Stimulated activated CD4-positive, alpha-beta T cell treated with anti-CD3 and anti-CD28 coated beads, Interleukin-4, amount 100 ng/mL, for 1 hour (primary cell): ENCODE measurements at places on chromosomes 7 and 10.

- DNase-seq = no peak
These were observed 62.4 kb upstream of the SDK1 start for GRCh38 chr7:3238525-3239210.

- no peak for DNase-seq
These were observed 1290.3 kb downstream of the XPNPEP1 start for GRCh38 chr10:108633046-108633445.

- no peak for DNase-seq
These were observed 36.9 kb upstream of the CDHR3 start for GRCh38 chr7:105926131-105926530.

DNA sequence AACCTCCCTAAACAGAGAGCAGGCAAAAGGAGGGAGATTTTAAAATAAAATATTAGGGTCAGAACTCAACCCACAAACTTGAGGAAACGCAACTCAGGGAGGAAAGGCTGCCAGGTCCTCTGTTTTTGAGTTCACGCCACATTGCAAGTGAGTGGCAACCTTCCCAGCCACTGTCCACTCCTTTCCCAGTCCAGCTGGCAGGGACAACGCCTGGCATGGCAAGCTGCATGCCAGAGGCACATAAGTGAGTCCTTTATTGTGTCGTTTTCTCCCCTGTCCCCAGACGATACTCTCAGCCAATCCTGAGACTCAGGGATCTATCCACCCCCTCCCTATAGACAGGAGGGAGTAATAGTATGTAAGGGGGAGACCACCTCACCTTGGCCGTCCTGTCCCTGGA lies 22.4 kb downstream of the FBXW4 start:
- DNase-seq = no peak

GRCh38 chr7:6269527-6269926 lies 2.9 kb downstream of the CYTH3 start:
- DNase-seq = no peak

- no peak for DNase-seq
These were observed 2.3 kb downstream of the PAX2 start for GRCh38 chr10:100747456-100748230.

GRCh38 chr7:140683657-140684056 lies 10.9 kb downstream of the ADCK2 start:
- no peak for DNase-seq

DNA sequence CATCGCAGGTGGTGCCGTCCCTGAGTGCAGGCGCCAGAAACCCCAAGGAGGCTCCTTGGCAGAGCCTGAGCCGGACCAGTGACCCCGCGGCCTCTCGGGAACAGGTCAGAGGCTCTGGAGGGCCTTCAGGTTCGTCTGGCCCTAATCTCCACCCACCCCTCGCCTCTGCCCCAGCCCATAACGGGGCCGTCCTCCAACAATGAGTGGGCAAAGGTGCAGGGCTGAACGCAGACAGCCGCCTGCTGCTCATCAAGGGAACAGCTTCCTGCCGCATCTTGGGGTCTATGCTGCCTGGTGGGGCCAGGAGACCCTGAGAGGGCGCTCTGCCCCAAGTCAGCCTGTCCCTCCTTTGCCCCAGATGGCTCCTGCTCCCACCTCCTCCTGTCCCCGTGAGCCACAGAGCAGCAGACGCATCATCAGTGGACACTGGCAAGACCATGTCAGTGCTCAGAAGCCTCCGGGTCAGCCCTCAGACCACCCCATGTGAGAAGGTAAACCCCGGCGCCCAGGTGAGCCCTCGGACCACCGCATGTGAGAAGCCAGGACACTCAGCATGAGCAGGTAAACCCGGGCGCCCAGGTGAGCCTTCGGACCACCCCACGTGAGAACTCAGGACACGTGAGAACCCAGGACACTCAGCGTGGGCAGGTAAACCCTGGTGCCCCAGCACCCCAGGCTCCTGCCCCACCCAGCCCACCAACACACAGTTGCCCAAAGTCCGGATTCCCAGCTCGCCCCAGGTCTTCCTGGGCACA lies 142.0 kb downstream of the PTPRN2 start:
- DNase-seq = no peak

GRCh38 chr7:157845203-157845835 lies 508.5 kb downstream of the DNAJB6 start:
- no peak for DNase-seq

GRCh38 chr10:129768437-129769355 lies 195.4 kb downstream of the EBF3 start:
- no peak for DNase-seq

DNA sequence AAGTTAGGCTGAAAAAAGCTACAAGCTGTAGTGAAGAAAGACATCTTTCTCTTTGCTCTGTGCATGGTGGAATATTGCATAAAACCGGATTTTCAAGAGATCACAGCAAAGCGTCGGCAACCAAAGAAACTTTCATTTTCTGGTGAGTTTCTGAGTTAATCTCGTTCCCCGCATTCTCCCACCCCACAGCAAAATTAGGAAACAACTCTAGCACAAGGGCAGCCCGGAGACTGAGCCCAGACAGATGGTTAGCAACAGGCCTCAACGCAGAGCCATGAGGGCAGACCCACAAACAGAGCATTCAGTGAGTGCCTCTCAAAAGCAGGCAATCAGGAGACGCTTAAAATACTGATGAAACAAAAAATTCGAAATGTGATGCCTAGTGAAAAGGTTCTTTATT lies 396.1 kb upstream of the KLF6 start:
- DNase-seq = no peak

DNA sequence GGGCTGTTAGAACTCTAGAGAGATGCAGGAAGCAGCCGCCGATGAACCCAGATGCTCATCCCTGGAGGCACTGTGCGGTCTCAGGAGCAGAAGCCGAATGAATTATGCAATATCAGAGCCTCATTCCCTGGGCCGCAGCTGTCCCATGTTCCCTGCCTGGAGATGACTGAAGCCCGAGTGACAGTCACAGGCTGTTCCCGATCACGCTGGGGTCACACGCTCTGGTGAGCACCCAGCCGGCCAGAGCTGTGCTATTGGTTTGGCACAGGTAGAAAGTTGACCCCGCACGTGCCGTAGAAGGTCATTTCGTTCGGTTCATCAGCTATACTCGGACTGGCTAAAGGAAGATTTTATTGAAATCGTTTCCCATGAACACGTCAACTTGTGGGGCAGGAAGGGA lies 140.5 kb upstream of the SH2B2 start:
- no peak for DNase-seq

DNA sequence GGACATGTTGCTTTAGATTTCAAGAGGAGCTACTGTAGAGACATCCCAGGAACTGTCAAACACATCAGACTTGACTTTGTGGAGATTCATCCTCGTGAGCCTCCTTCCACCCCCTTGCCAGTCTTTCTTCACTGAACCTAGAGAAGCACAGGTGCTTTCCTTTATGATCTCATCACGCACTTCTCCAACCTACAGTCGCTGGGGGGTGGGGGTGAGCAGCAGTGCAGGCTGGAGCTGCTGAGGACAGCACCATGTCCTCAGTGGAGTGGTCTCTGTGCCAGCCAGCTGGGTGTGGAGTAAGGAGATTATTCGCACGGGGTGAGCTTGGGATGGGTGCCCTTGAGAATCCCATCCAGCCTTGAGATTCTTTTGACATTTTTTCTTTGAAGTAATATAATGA lies 88.1 kb downstream of the VOPP1 start:
- peak; percentile 40 for DNase-seq

DNA sequence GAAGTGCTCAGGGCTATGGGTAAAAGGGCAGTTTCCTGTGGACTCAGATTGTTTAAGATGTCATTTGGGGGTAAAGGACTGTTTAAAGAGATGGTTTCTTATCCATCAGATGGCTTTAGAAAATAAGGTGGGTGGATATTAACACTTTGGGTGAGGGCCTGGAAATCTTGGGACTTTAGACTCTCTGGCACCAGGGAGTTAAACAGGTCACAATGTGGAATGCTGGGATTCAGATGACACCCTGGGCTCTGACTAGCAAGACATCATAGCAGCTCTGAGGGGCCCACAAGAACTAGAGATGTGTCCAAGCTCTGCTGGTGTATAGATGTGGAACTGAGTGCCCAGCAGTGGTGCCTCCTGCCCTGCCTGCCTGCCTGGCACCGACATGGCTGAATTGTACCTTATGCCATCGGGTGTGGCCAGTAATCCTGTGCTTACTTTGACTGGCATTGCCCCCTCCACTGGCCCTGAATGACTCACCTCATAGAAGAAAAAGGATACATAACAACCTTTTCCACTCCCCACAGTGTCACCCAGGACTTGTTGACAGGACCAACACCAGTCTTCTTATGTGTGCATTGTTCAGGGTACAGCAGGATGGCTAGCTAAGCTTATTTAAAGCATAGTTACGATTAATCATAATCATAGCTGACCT lies 100.0 kb upstream of the PRR15 start:
- DNase-seq = no peak

GRCh38 chr10:54131833-54132232 lies 669.2 kb downstream of the PCDH15 start:
- no peak for DNase-seq

DNA sequence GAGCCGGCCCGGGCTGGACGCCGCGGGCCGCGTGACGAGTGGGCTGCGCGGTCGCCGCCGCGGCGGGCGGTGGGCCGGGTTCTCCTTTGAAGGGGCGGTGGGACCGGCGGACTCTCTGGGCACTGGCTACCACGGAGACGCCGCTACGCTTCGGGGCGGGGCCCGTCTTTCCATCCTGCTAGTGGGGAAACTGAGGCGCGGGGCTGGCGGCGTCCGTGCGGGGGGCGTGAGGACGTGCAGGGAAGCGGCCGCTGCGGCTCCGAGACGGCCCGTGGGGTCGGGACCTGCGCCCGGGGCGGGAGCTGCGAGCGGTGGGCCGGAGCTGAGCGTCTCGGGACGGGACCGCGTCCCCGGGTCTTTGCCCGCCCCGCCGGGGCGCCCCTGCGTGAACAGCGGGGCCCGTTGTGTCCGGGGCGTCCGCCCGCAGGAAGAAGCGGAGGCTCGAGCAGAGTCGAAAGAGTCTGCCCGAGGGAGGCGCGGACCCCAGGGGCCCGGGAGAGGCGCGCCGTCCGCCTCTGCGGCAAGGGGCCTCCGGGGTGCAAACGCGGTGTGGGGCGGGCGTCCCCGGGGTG lies 548 bp upstream of the BNIP3 start:
- DNase-seq = no peak

DNA sequence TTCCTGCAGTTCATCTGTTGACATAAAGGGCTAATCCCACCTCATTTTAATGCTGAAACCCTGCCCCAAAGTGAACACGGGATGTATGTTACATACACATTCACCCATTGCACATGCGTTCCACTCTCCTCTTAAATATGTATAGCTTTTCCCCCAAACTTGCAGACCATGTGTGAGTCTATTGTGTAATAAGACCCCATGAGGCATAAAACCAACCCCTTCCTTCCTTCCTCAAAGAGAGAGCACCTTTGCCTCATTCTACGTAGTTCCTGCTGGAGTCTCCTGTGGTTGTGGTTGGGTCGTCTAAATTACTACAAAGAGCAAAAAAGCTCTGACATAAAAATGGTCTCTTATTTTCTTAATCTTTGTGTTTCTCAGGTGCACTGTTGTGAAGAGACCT lies 345.7 kb upstream of the KLF6 start:
- no peak for DNase-seq

GRCh38 chr10:94288361-94289101 lies 74.2 kb downstream of the NOC3L start:
- no peak for DNase-seq

DNA sequence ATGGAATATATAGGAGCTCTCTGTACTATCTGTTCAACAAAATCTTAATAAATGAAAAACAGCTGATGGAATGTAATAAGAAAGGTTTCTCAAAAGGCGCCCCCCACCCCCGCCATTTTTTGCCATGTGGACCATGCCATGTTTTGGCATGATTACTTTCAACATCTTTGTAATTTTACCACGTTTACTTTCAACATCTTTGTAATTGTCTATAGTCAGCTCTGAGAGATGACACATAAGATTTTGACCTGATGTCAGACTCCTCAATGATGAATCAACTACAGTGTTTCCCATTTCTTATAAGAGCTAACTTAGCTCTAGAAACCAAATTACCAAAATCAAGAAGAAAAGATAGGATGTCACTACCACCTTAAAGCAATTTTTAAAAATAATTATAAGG lies 144.9 kb upstream of the AHR start:
- peak; percentile 48 for DNase-seq

- no peak for DNase-seq
These were observed 9.3 kb downstream of the SMO start for GRCh38 chr7:129197771-129198170.

DNA sequence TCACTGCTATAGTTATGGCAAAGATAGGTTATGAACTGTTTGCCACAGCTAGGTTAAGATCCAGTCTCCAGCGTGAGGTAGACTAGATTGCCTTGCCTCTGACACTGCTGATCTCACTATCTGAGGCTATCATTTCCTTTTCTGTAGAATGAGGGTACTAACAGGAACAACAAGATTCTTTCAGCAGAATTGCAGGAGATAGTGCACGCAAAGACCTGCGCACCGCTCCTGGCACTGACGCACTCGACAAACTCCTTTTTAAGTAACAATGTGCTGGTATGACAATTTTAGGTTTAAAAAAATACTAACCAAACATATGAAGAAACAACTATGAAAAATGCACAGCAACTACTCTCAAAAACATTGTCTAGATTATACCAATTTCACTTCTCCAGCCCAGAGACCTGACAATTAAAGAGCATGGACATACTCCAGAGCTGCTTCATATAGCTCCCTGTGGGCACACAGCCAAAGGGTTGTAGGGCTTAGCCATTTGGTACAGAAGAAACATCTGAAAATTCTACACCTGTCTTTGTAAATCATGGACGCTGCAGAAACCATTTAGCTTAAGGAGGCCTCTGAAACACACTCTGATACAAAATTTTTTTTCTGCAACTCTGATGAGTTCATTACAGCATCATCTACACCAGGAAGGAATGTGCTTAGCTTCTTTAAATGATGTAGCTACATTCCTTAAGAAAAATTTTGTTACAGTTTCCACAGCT lies 7.8 kb downstream of the ADAM12 start:
- no peak for DNase-seq

- DNase-seq = no peak
These were observed 328.2 kb upstream of the MAGI2 start for GRCh38 chr7:79781716-79782115.

- DNase-seq = no peak
These were observed 315.0 kb downstream of the IPMK start for GRCh38 chr10:57952741-57953140.

DNA sequence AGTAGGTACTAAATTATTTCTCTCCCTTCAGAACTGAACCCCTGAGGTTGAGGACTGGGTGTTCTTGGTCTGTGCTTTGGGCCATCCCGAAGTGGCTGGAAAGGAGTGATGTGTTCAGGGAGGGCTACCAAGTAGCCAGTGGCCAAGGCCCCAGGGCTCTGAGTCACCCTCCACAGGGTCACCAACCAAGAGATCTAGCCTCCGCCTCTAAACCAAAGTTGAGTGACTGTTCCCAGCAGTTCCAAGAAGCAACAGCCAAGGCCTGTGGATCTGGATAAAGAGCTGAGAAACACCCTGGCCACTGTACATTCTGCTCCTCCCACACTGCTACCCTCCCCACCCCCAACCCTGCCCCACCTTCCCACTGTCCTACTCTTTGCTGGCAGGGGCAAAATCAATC lies 35.5 kb upstream of the KCNMA1 start:
- no peak for DNase-seq

- no peak for DNase-seq
These were observed 125.8 kb downstream of the RAB11FIP2 start for GRCh38 chr10:117920956-117921355.
